ENCODE measurements at places on chromosomes 1 and 21.

- no peak for DNase-seq
These were observed 19.9 kb downstream of the HIPK1 start for GRCh38 chr1:113949007-113949406.

- DNase-seq: no peak
These were observed 496.9 kb upstream of the CAMK1G start for GRCh38 chr1:209086486-209087192.

DNA sequence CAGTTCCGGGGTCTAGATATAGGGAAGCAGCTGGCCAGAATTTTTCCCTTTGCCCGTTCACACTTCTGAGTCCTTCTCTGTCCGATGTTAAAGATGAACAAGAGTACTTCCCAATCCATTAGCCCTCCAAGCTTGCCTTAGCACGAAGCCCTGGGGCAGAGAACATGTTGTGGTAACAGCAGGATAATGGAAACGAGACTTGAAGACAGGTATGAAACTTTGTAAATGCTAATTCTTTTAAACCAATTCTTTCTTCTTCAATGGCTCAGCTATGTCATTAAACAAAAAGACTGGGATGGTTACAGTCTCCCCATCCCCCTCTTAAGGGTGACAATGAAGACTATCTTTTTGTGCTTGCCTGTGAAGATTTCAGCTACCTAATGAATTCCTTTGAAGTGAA lies 218.5 kb downstream of the PLA2G4A start:
- no peak for DNase-seq

DNA sequence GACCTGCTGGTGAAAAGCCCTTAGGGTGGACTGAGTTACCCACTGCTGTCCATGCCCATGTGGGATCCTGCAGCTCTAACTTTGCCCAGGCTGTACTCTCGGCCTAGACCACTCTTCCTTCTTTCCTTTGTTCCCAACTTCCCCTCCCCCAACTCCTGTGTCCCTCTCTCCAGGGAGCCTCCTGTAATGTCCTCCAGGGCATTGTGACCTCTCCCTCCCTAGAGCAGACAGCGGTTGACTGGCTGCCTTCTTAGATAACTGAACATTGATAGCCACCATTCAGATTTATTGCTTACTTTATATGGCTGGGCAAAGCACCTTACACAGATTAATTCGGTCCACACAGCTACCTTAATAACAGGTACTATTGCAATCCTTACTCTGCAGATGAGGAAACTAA lies 5.0 kb downstream of the RUNX1 start:
- DNase-seq: no peak

GRCh38 chr1:100516857-100517256 lies 21.1 kb upstream of the GPR88 start:
- DNase-seq: no peak

DNA sequence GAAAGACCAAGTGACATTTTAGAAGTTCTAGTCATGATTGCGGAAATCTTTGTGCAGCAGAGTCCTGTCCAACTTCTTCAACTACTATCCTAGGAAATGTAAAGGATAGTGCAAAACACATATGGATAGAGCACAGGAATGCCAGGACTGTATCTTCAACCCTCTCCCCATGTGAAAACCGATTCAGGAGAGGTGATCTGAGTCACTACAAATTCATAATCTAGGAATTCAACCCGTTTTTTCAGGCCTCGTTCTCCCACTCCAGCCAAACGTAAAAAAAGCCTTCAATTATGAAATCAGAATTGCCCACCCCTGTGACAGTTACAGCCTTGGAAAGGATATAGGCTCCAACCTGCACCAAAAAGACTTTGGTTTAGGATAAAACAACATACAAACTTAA lies 52.9 kb upstream of the RGS1 start:
- DNase-seq: no peak

- DNase-seq: no peak
These were observed 84.9 kb downstream of the GREM2 start for GRCh38 chr1:240527086-240527485.

Measured in progenitor cell of endocrine pancreas (in vitro differentiated cells).